Effector memory CD4-positive, alpha-beta T cell (primary cell): ENCODE measurements at places on chromosomes 7 and 10.

DNA sequence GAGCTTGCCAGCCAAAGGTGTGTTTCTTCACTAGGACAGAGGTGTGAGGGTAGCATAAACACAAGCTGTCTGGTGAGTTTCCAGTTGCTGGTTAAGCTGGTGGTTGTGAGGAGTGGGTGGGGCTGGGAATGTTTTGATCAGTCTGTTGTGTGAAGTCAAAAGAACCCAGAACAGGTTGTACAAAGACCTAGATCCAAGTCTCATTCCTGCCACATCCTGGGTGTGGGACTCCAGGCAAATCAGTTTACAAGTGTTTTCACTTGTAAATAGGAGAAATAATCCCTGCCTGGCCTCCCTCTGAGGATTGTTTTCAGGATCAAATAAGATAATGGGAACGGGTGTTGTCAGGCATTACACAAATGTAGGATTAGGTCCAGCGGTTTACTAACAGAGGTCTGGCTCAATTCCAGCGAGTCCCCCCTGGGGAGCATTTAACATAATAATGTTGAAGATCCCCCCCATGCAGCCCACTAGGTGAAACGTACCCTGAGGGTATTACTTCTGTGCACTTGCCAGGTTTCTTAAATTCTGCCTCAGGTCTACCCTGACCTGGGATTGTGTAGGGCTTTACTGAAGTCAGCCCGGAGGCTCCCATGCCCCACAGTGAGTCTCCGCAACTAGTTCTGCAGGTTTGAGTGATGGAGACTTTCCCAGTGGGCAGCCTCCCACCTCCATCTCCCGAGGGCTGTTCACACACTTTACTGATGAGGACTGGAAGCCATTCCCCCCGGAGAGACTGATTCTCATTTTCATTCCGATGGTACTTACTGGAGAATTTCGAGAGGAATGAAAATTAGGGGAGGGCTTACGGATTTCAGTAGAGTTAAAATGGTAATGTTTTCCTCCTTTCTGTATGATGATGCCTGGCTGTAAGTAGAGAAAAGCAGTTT lies 2.7 kb upstream of the FRAT2 start:
- no peak overlapping the region for H3K4me3 ChIP-seq
- H3K36me3 ChIP-seq: no peaks in the 10 kb centered on the region
- DNase-seq: no peak
- H3K4me1 ChIP-seq: peaks cover 17% of the 10 kb centered on the region
- H3K27ac ChIP-seq: no peak overlapping the region

- DNase-seq: no peak
- H3K4me3 ChIP-seq: no peak overlapping the region
- no peaks in the 10 kb centered on the region for H3K4me1 ChIP-seq
- H3K36me3 ChIP-seq: no peaks in the 10 kb centered on the region
Observed at GRCh38 chr7:27840313-27840712, 100.4 kb downstream of the TAX1BP1 start.

GRCh38 chr7:46218461-46219200 lies 297.6 kb upstream of the IGFBP3 start:
- no peak overlapping the region for H3K27ac ChIP-seq
- H3K4me1 ChIP-seq: no peaks in the 10 kb centered on the region
- no peak for DNase-seq
- H3K36me3 ChIP-seq: no peaks in the 10 kb centered on the region

DNA sequence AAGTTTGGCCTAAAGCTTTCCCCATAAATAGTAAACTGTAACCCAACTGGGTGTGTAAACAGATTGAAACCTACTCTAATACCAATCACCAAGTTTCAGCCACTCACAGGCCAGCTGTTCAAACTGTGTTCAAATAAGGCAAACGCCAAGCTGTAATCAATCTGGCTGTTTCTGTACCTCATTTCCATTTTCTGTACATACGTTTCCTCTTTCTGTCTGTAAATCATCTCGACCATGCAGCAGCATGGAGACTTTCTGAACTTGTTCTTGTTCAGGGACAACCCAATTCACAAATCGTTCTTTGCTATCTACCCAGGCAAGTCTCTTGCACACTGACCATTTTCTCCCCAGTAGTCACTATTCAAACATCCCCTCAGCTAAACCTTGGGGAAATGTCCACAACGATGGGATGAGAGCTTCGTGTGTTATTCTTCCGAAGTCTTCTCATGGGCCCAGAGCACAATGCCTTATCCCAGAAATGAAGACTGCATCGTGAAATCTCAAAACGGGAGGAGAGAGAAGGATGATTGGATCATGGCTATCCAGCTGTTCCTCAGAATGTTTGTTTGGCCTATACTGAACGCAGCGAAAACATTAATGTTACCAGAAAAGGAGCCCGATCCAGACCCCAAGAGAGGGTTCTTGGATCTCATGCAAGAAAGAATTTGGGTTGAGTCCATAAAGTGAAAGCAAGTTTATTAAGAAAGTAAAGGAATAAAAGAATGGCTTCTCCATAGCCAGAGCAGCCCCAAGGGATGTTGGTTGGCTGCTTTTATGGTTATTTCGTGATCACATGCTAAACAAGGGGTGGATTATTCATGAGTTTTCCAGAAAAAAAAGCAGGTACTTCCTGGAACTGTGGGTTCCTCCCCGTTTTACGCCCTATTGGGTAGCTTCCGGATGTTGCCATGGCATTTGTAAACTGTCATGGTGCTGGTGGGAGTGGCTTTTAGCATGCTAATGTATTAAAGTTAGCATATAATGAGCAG lies 86.2 kb downstream of the SLC16A9 start:
- H3K4me3 ChIP-seq: no peak overlapping the region
- H3K36me3 ChIP-seq: no peaks in the 10 kb centered on the region
- no peak overlapping the region for H3K27ac ChIP-seq
- no peaks in the 10 kb centered on the region for H3K4me1 ChIP-seq
- no peak for DNase-seq
- H3K27me3 ChIP-seq: no peaks in the 10 kb centered on the region

DNA sequence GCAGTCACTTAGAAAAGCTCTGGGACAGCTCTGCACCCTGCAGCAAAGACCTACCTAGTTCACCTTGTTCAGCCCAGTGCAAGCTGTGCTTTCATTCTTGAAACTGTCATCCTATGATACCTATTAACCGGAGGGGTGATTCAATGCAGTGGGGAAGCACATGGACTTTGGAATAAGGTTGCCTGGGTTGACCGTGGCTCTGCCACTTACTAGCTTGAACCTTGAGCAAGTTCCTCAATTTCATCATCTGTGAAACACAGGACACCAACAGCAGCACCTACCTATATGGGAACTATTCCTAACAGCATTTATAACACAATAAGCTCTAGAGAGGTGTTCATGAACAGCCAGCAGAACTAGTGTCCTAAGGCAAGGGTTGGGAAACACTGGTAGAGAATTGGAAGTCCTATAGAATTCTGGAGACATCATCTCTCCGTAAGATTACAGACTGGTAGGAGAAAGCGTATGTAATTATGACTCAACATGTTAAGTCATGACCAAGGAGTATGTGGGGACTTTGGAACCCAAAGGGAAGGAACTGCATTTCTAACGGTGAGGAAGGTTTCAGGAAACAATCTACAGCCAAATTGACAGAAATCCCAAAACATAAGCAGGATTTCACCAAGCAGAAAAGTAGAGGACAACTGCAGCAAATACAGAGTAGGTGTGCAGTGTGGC lies 270.0 kb downstream of the USP6NL start:
- no peaks in the 10 kb centered on the region for H3K4me1 ChIP-seq
- H3K27me3 ChIP-seq: no peaks in the 10 kb centered on the region
- peaks cover 4% of the 10 kb centered on the region for H3K36me3 ChIP-seq
- no peak for DNase-seq
- H3K4me3 ChIP-seq: no peak overlapping the region
- H3K27ac ChIP-seq: no peak overlapping the region

DNA sequence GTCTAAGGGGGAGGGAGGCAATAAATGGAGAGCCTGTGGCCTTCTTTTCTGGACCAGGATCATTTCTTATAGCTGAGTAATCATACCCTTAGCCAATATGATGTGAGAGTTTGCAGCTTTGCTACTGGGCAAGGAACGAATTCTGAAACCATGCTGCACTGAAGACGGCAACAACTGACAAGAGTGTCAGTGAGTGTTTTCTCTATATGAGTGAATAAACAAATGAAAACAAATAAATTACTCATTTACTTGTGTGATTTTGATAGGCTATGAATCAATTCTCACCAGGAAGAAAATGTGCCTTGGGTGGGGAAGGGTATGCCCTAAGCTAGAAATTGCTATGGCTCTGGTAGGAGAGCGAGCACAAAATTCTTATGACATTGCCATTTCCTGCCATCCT lies 79.4 kb upstream of the LRRN3 start:
- DNase-seq: no peak
- no peaks in the 10 kb centered on the region for H3K4me1 ChIP-seq
- no peak overlapping the region for H3K4me3 ChIP-seq
- no peaks in the 10 kb centered on the region for H3K27me3 ChIP-seq
- H3K36me3 ChIP-seq: no peaks in the 10 kb centered on the region

DNA sequence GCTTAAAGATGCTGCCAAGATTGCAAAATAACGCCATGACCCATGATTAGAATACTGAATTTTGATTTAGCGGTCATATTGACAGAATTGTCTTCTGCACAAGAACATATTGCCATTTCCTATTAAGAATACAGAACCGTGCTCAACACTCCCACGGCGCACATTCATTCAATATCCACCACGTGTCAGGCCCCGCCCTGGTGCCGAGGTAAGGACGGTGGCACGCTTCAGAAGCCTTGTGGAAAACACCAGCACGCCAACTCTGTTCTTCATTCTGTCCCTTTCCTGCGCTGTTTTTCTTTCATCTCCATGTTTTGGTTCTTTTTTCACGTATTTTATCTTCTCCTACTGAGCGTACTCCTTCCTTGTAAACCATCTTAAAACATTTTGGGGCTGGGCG lies 189.3 kb downstream of the ZMYND11 start:
- H3K27me3 ChIP-seq: no peaks in the 10 kb centered on the region
- H3K4me3 ChIP-seq: no peak overlapping the region
- peaks cover 7% of the 10 kb centered on the region for H3K36me3 ChIP-seq
- no peak overlapping the region for H3K27ac ChIP-seq
- H3K4me1 ChIP-seq: peaks cover 4% of the 10 kb centered on the region
- DNase-seq: no peak

DNA sequence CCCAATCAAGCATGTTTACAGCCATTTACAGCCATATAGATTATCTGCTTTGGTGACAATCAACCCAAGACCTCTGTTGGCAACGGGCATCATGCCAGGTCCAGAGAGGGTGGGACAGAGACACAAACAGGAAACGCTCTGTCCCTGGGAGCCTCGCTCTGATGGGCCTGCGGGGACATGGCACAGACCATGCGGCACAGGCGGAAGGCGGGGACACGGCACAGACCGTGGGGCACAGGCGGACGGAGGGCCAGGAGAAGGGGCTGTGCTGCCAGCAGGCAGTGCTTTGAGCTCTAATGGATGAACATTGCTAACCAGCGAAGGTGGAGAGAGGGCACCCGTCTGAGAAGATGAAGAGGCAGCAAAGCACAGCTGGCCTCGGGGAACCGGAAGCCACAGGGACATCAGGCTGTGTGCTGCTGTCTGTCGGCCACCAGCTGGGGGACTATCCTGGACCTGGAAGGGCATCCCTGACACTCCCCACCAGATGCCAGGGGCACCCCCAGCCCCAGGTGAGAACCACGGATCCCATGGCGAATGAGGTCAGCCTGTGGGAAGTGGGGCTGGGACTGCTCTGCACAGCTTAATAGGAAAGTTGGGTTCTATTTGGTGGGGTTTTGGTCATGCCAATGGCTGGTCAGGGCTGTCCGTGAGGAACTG lies 61.0 kb downstream of the DIP2C start:
- no peaks in the 10 kb centered on the region for H3K36me3 ChIP-seq
- H3K4me1 ChIP-seq: no peaks in the 10 kb centered on the region
- H3K4me3 ChIP-seq: no peak overlapping the region
- H3K27me3 ChIP-seq: no peaks in the 10 kb centered on the region
- no peak for DNase-seq
- H3K27ac ChIP-seq: no peak overlapping the region

DNA sequence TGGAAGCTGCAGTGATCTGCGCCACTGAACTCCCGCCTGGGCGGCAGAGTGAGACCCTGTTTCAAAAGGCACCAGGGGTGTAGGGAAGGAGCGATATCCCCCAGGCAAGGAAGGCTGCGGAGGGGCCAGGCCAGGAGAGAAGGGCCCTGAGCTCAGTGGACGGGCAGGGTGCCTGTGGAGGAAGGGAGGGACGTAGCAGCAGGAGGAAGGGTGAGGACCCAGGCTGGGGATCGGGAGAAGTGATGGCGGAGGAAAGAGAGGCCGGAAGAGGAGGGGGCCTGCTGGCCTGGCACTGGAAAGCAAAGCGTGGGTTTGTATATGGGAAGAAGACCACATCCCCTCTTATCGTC lies 45.6 kb downstream of the ALOX5 start:
- H3K27ac ChIP-seq: peak overlapping the region; percentile 86
- H3K27me3 ChIP-seq: no peaks in the 10 kb centered on the region
- no peaks in the 10 kb centered on the region for H3K36me3 ChIP-seq
- DNase-seq: no peak

GRCh38 chr7:105068886-105069285 lies 54.9 kb downstream of the KMT2E start:
- no peak overlapping the region for H3K27ac ChIP-seq
- no peaks in the 10 kb centered on the region for H3K4me1 ChIP-seq
- H3K4me3 ChIP-seq: no peak overlapping the region
- DNase-seq: no peak
- peaks cover 61% of the 10 kb centered on the region for H3K36me3 ChIP-seq

DNA sequence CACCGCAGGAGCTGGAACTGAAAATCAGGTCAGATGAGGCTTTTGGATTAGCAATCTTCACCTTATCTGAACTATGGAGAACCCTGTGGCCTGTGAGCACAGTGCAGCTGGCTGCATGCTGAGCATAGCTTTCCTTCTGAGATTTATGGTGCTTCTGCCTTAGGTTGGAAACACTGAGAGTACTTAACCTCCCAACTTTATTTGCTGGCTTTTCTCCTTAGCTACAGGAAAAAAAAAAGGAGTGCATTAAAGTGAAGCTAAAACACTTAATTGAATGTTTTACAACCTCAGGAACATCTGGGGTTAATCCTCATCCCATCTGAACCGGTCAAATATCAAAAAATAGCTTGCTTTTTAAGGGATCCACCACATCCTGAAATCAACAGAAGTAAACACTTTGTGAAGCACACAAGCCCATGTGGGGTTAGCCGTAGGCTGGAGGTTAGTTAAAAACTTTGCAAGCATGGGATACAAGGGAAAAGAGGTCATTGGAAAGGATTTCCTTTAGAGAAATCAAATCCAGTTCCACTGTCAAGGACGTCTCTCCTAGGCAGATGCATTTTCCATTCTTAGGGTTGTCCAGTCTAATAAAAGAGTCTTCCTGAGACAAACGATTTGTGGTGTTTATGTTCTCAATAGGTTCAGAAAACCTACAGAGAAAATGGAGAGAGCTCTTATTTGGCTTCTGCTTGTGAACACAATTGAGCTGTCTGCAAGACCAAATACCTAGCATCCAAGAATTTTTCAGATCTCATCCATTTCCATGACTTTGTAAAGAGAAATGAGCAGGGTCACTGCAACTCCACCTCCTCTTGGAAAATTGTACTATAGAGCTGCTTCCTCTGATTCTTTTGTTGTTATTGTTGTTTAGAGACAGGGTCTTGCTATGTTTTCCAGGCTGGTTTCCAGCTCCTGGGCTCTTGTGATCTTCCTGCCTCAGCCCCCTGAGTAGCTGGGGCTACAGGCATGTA lies 470.4 kb upstream of the IGFBP3 start:
- H3K4me3 ChIP-seq: no peak overlapping the region
- H3K27ac ChIP-seq: no peak overlapping the region
- H3K4me1 ChIP-seq: no peaks in the 10 kb centered on the region
- H3K36me3 ChIP-seq: no peaks in the 10 kb centered on the region
